ENCODE measurements at places on chromosomes 4 and X.
A peak's percentile ranks its signal among the peaks of the same experiment; 100 is the strongest.

DNA sequence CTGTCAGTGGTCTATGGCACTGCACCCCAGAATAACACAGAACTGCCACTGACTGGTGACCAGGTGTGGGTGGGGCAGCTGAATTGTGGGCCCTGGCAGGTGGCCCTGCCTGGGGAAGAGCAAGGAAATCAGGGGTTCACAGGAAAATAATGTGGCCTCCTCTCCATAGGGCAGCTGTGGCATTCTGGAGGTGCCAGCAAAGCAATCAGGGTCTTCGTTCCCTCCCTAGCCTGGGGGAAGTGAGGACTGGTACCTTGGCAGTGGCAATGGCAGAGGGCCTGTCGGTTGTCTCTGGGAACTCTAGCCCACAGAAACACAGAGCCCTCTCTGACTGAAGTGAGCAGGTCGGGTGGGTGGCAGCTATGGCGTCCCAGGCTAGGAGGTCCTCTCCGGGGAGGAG, 223.0 kb downstream of the GRIA2 start:
- no peak for DNase-seq

GRCh38 chr4:168028568-168028967, 63.8 kb upstream of the ANXA10 start:
- DNase-seq, result no peak

- DNase-seq, result no peak
Measured at GRCh38 chrX:12681047-12681446, 110.2 kb upstream of the PRPS2 start.

- no peak for DNase-seq
Measured at GRCh38 chrX:56975611-56976010, 19.7 kb downstream of the SPIN3 start.

GRCh38 chr4:72194453-72194852, 162.7 kb downstream of the NPFFR2 start:
- no peak for DNase-seq

GRCh38 chrX:11888421-11888820, 130.4 kb downstream of the MSL3 start:
- DNase-seq, result no peak

DNA sequence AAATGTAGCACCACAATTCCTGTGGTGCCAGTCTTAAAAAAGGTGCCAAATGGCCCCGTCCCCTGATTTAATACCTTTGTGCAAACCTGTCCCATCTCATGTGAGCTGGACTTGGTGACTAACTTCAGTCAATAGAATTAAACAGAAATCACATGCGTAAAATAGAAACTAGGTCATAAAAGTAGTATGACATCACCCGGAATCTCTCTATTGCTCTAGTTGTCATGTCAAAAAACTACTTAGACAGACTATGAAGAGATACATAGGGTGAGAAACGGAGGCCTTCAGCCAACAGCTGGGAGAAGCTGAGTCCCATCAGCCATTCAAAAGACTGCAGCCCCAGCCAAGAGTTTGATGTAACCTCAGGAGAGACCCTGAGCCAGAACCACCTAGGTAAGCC, 293.5 kb upstream of the HS3ST1 start:
- no peak for DNase-seq

DNA sequence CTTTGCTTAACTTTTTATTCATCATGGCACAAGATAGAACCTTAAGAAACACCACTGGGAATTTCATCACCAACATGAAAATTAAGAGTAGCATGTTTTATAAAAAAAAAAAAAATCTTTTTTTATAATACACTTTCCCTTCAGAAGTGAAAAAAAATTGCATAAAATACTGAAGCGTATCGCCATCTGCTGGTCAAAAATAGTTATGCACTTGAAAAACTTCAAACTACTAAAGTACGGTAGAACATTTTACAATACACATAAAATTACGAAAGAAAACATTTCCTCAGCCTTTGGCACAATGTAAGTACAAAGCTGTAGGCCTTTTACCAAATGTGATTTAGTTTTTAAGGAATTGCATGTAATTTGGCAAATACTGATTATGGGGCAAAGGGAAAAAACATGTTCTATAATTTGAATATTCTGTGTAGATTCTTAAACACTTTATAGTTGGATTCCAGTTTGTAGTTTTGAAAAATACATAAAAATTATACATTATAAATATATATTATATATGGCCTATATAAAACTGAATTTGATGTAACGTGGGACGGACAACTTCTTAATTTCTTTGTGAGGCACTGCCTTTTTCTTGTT, 26.5 kb downstream of the HCCS start:
- peak; percentile 6 for DNase-seq

DNA sequence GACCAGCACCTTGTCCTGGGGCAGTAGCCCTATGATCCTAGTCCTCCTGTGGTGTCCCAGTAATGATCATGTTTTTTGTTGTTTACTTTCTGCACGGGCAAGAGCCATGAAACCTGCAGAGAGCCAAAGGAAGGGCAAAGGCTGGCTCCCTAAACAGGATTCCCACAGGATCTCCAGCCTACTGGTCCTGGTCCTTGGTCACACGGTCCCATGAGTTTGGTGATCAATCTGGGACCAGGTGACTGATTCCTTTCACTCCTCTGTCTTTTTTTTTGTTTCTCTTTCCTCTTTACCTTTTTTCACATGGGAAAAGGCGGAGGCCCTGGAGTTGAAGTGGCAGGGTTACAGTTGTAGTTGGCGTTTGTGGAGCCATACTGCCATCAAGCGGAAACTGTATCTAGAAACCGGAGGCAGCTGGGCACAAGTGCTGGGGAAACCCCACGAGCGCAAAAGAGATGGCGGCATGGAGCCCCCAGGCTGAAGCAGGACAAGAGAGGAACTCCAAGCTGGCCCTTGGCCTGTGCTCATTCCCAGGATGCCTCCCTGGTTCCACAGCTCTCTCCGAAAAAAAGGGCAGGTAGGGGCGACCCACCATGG, 34.6 kb downstream of the NBDY start:
- no peak for DNase-seq

Data from AG04450 (cell line).